ENCODE measurements at places on chromosomes 12 and 14.

- no peak for DNase-seq
These were observed 16.1 kb upstream of the IFNG start for GRCh38 chr12:68175557-68176061.

DNA sequence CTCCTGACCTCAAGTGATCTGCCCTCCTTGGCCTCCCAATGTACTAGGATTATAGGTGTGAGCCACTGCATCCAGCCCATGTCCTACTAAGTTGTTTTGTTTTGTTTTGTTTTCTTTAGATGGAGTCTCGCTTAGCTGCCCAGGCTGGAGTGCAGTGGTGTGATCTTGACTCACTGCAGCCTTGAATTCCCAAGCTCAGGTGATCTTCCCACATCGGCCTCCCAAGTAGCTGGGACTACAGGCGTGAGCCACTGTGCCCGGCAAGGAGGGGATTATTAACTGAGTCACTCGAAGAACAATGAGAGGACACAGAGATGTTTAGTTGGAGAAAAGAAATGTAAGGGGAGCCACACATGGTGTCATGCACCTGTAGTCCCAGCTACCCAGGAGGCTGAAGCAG lies 18.0 kb upstream of the ERBB3 start:
- no peak for DNase-seq

GRCh38 chr14:33457617-33458016 lies 493.3 kb downstream of the EGLN3 start:
- no peak for DNase-seq

GRCh38 chr12:11653215-11653753 lies 3.8 kb downstream of the ETV6 start:
- DNase-seq, result no peak

GRCh38 chr12:32390572-32391219 lies 8.7 kb upstream of the FGD4 start:
- DNase-seq, result no peak

- no peak for DNase-seq
These were observed 136.7 kb upstream of the FBXO33 start for GRCh38 chr14:39568809-39569538.

- no peak for DNase-seq
These were observed 3.0 kb downstream of the GPN3 start for GRCh38 chr12:110465024-110465423.

DNA sequence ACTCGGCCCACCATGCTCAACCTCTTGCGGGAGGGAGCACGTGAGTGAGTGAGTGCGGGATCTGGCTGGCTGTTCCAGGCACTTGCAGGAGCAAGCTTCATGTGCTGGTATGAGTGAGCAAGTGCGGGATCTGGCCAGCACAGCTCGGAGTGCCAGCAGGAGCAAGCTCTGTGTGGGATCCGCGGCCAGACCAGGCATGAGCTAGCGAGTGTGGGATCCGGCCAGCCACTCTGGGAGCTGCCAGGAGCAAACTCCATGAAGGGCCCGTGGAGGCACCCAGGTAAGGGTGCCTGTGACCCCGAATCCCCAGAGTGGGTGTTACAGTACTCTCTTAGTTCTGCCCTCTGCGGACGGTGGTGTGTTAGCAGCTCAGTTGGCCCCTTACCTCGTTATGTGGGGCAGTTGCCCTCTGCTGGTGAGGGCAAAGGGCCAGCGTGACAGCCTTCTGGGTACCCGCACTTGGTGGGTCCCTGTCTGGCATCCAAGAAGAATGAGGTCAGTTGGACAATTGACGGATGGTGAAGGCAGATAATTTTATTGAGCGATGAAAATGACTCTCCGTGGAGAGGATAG lies 38.3 kb downstream of the RAD51B start:
- DNase-seq, result no peak

- DNase-seq, result no peak
These were observed 14.6 kb downstream of the BTG1 start for GRCh38 chr12:92130999-92131398.

GRCh38 chr12:55019784-55020183 lies at the start of gene NEUROD4:
TSS of gene NEUROD4 (plus strand) at chr12:55019974. CDS start at chr12:55026440, 6,466 bp downstream.
- peak; percentile 46 for DNase-seq

- no peak for DNase-seq
These were observed 17.5 kb upstream of the KRT80 start for GRCh38 chr12:52209321-52209720.

- DNase-seq, result no peak
These were observed 97.6 kb downstream of the NINJ2 start for GRCh38 chr12:565589-566105.

DNA sequence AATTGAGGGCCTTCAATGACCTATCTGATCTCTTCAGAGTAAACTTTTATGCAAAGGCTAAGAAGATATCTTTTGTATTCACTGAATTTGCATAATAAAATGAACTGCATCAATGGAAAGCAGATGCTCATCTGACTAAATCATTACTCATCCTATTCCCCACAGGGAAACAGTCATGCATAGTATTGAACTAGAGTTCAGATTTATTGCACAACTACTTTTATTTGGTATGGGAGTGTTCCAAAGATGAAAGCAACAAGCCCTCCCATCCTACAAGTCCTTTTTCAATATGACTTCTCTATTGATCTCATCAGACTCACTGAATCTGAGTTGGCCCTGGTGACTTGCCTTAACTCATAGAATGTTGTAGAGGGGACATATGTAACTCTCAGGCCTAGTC lies 159.8 kb downstream of the KITLG start:
- DNase-seq, result no peak

DNA sequence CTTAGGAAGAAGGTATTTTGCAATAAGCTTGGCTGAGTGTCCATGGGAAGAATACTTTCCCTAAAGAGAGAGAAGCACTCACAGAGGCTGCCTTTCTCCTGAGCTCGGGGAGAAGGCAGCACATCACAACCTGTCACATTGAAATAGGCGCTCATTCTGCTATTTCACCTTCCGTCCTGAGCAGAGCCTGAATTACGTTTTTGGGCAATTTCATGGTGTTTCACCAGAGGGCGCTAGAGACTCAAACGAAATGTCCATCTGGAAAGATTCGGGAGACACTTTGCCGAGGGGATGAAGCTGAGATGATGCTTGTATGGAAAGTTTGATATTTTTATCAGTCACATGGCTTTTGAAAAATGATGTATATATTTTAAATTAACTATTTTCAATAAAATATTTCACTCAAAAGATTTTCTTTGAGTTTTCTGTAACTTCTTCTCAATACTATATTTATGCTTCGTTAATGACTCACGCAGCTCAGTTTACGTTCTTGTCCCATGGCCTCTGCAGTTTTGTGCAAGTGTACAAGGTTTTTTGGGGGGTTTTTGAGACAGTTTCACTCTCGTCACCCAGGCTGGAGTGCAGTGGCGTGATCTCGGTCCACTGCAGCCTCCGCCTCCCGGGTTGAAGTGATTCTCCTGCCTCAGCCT lies 17.4 kb upstream of the B4GALNT3 start:
- DNase-seq, result peak; percentile 63

DNA sequence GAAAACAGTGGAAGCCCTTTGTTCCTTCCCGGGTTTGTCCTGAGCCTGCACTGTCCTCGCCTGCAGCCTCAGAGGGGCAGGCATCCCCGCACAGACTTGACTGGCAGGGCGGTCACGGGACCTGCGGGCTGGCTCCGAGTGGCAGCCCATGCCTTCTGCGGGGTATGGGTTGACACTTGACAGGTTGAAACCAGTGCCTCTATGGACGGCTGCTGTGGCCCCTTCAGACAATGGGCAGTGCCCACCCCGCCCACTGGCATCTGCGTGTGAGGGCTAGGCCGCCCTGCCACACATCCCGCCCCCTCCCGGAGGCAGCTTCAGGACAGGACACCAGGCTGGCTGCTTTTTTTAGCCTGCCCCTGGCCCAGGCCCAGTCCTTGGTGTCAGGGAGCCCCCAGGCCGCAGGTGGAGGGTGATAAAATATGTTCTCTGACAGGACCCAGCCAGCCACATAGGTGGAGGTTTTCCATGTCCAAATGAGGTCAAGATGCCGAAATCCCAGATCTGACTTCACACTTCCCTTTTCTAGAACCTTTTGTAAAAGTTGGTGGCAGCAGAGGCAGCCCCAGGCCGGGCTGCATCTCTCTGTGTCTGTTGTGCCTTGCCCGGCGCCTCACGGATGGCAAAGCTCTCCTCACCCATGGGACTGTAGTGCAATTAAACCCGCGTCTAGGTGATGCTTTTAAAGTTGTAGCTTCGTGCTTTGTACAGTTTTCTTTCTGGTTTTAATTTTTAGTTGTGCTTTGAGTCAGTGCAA lies 10.0 kb downstream of the ANKRD9 start:
- no peak for DNase-seq

DNA sequence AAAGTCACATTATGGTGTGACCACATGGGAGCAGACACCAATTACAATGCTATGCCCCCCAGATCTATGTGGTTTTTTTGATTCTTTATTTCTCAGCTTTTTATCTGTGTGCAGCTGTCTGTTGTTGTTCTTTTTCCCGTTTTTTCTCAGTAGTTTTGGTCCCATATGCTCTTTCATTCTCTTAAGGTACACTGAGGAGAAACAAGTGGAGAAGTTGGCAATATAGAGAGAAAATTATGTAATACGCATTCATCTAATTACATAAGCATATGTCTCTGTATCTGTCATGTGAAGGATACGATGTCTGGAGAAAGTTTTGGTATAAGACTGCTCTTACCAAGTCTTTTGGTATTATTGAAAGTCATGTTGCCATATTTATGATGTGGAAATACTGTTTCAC lies 819.0 kb downstream of the NRXN3 start:
- DNase-seq, result no peak

DNA sequence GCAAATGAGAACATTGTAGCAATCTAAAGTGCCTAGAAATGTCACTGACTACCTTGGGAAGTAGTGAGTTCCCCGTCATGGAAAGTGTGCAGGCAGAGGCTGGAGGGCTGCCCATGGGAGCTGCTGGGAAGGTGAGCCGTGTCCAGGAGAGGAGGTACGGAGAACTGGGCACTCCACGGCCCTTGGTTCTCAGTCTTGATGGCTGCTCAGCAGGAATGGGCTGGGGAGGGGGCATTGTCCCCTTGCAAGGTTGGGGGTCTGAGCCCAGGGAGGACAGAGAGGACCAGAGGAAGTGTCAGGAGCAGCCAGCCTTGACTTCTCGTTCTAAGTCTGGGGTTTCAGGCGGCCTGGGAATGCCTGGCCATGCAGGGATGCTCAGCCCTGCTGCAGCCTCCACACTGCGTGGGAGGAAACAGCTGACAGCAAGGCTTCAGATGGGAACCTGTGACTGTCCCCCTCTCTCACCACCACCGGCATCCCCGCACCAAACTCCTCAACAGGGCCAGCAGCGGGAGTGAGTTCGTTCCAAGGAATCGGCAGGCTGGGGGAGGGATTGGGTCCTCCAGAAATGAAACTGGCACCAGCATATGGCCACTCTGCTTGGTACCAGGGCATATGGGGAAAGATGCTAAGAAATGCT lies 140.2 kb downstream of the BCL11B start:
- no peak for DNase-seq

- DNase-seq, result no peak
These were observed 80.8 kb downstream of the GRIP1 start for GRCh38 chr12:66598079-66598478.

DNA sequence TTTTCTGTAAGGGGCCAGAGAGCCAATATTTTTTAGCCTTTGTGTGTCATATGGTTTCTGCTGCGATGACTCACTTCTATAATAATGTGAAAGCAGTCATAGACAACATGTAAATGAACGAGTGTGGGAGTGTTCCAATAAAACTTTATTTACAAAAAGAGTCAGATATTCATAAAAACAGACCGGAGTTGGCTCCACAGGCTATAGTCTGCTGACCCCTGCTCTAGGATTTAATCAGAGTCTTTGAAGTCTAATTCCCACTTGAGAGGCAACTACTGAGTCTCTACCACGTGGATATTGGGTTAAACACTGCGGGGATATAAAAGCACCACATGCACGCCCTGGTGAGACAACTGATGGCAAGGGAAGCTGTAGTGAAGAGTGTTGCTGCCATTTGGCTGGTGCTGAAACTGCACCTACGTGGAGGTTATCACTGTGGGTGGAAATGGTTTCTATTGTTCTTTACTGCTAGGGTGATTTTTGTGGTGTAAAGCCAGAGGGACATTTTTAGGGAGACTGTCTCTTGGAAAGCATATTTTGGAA lies 3.6 kb upstream of the NINJ2 start:
- no peak for DNase-seq

GRCh38 chr12:12282761-12283425 lies 16.0 kb upstream of the LRP6 start:
- no peak for DNase-seq

DNA sequence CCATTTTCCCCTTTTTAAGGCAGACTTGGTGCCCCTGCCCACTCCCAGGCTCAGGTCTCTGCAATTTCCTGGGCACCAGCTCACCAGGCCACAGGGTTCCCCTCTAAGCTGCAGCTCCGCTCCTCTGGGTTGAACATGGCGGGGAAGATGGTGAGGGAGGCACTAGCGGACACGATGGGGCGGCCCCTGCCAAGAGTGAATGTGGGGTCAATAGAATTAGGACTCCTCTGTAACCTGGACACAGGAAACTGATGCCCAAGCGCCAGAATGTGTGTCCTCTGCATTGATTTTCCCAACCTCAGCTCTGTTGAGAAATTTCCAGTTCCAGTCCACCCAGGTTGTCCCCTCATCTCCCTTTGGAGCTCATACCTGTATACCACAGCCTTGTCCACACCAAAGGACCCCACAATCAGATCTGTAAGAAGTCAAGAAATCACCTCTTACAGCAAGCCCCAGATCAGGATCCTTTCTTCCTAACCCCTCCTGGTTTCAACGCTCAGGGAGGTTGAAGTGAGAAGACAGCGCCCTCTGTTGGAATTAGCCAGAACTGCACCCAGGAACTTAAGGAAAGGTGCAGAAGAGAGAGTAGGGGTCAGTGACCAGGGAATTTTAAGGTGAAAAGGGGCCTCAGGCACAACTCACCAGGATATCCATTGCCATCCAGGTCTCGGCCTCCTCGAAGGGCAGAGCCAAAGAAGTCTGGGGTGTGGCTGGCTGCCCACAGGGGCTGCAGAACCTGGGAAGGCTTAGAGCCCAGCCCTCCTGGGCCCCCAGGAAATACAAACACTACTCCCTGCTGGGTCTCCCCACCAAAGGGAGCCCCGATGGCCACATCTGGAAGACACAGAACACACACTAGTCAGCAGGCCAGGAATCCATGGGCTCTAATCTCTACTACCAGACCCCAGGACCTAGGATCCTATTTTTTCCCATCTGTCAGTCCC lies 14.7 kb downstream of the ITGA5 start:
- DNase-seq, result peak; percentile 89

Data from HuH-7 (cell line).